ENCODE measurements at places on chromosomes 6 and 20.

DNA sequence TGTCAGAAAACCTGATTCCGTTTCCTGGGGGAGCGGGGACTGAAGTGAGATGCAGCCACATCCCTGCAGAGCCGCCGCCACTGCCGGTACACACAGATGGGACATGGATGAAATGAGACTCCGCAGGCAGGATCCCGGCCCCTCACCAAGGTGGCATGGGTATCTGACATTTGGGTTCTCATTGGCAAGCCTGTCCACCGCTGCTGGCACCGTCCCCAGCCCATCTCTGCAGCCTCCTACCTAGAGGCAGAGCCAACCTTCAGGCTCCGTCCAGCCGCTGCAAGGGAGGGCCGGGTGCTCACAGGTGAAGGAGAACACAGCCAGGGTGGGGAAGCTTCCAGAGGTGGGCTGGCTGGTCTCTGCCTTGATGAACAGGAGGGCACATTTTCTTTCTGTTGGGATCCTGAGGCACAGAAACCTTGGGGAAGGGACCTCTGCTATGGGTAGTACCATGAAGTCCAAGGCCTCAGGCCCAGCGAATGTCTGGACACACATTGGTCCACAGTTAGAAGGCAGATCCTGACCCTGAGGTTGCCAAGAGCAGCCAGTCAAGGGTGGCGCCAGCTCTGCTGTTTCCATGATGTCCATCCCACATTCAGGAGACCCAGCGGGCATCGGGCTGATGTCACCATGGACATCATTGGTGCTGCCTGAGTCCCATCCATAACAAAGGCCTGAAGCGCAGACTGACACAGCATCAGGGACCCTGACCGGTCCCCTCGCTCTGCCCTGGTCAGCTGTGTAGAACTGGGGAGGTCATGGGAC is 177.4 kb downstream of the TAF4 start:
- no peak for DNase-seq

DNA sequence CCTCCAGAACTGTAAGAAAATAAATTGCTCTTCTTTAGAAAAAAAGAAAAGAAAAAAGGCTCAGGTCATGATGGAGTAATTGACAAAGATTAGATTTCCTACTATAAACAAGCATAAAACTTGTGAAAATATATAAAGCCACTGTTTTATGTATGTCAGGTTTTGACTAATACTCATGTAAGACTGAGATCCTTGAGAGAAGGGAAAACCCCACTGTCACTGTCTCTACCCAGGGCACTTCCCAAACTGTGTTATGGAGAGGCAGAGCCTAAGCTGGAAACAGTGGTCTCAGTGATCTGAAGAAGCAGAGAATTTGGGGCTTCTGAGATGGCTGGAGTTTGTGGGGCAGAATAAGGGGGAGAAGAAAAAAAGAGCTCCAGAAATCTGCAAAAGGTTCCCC is 7.6 kb downstream of the ACAT2 start:
- DNase-seq: no peak

DNA sequence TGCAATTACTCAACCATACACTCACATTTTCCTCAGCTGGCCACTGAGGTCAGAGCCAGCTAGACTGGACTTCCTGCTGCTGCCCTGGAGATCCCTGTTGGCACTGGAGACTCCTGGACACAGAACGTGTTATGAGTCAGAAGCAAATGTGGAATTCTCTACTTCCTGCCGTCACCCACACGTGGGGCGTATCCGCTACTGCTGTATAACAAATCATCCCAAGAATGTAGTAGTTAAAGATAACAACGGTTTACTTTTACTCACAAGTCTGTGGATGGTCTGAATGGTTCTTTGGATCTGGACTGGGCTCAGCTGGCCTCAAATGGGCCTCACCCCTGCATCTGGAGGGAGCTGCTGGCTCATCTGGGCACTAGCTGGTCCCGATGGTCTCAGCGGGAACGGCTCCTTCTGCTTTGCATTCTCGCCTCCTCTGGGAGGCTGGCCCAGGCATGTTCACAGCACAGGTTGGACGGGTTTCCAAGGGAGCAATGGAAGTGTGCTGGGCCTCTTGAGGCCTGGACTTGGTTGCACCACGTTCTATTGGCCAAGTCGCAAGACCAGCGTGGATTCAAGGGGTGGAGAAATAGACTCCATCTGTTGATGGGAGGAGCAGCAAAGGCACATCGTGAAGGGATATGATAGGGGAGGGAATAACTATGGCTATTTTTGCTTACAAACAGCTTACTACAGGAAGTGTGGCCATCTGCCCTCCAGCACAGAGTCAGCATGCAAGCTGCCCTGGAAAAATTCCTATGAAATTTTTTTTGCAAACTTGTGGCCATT is 118.5 kb downstream of the SNX5 start:
- no peak for DNase-seq

DNA sequence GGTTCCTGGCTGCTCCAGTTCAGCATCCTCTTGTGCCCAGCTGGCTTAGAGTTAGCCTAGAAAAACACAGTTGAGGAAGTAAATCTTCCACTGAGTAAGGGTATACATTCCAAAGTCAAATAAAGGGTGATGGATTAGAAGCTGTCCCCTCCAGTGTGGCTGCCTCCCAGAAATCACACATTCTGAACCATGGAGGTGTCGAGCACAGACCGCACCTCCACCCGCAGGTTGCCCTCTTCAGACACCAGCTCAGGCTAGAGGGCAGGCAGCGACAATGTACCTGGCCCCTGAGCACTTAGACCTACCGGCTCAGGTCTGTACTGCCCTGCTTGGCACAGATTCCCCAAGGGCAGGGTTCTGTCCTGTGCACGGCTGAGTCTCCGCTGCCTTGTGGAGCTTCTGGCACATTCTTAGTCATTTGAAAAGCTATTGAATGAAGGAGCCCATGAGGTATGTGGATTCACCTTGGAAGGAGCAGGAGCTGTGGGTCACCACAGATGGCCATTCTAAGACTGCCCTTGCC is 118.1 kb downstream of the FAM120B start:
- no peak for DNase-seq

DNA sequence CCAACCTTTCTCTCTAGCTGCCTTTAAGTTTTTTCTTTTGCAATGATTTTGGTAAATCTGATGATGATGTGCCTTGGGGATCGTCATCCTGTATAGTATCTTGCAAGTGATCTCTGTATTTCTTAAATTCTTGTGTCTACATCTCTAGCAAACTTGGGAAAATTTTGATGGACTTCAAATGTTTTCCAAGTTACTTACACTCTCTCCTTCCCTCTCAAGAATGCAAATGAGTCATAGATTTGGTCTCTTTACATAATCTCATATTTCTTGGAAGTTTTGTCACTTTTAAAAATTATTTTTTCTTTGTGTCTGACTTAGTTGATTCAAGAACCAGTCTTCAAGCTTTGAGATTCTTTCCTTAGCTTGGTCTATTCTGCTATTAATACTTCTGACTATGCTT is 176.4 kb downstream of the TBC1D32 start:
- no peak for DNase-seq

DNA sequence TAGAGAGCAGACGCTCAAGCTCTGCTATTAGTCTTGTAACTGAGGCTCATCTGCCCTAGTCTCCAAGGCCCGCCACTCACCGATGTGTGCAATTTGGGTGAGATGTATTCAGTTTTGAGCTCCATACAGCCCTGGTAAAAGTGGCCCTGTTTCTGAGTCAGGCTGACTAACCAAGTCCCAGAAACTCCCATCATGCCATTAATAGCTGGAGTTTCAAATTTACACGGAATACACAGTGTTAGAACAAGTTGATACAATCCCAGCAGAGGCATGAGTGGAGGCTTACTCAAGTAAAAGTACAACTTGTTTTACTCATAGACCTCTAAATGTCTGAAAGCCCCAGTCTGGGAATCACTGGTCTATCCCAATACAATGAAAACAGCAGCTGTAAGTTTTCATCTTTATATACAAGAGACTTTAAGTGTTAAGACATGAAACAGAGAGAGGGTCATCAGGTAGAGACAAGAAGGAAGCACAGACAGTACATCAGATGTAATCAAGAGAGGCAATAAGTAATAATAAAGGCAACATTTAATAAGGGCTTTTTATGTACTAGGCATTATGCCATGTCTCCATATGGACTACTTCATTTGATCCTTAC is 42.4 kb downstream of the RTN4IP1 start:
- DNase-seq: no peak

- DNase-seq: peak; percentile 7
Observed at GRCh38 chr6:89794324-89794723, 25.3 kb downstream of the MDN1 start.

DNA sequence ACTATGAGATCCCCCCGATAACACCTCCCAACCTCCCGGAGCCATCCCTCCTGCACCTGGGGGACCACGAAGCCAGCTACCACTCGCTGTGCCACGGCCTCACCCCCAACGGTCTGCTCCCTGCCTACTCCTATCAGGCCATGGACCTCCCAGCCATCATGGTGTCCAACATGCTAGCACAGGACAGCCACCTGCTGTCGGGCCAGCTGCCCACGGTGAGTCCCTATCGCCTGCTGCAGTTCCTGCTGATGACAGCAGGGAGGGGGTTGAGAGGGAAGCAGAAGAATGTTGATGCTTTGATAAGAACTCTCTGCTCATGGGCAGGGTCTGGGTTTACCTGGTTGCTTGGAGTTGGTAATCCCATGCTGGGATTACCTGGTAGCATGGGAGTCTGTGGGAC is 91.9 kb downstream of the TOX2 start:
- DNase-seq: no peak

DNA sequence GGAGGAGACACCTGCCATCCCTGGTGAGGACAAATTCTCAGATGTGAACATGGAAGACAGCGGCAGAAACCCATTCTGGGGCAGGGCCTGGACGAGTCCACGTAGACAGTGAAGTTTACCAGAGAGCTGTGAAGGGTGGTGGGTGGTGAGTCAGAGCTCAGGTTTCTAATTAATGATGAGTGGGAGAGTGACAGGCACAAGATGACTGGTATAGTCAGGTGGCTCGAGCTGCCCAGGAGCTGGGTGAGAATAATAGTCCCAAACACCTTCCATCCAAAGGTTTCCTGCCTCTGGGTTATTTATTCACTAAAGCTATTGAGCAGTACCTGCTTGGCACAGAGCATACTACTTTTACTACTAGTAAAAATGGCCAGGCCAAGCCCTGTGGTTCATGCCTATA is 6.0 kb downstream of the TLDC2 start:
- no peak for DNase-seq

DNA sequence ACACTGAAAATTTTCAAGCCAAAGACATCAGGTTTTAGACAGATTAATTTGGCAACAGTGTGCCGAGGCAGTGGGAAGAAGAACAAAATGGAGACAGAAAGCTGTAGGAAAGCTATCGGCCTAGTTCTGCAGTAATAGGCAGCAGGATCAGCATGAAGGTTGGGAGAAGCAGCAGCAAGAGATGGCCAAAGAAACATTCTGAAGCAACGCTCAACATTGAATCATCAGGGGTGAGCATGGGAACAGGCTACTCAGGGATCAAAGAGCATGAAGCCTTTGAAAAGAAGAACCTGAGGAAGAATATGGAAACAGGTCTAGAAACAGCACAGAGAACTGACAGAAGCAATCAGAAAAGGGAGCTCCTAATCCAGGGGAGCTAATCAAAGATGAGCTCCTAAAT is 7.1 kb upstream of the DST start:
- DNase-seq: no peak

- DNase-seq: no peak
Observed at GRCh38 chr6:39929039-39929732, 5.1 kb downstream of the MOCS1 start.

GRCh38 chr20:61356196-61356595 is 104.1 kb downstream of the CDH4 start:
- DNase-seq: no peak

DNA sequence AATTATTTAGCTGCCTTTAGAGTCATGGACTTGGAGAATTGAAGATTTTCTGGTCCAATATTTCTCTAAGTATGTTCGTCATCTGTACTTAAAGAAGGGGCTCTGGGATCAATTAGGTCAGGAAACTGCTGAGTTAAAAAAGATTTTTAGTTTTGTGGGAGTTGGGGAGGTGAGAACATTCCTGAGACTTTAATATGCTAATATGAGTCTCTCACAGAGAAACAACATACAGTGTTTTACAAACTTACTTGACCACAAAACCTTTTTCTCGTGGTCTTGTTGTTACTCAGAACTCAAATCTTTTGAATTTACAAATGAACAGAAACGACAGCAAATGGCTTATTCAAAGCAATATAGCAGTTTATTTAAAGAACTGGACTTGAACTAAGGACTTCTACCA is 67.9 kb downstream of the LIN28B start:
- DNase-seq: no peak

GRCh38 chr6:135624402-135625295 is 127.1 kb upstream of the AHI1 start:
- DNase-seq: peak; percentile 68

DNA sequence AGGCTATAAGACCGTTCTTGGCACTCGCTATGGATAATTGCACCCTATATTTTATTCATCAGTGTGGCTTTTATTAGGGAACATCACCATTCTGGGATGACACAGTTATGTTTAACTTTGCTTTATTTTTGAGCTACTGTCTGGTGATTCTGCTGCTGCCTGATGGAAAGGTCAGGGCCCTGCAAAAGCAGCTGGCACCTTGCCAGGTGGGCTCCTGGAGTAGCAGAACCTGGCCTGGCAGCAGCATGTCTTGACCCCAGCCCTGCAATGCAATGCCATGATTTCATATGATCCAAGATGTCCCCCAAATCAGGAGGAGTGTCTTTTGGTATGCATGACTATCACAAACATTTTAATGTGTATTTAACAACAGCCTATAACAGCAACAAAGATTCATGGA is 228.4 kb upstream of the RSPO3 start:
- no peak for DNase-seq

DNA sequence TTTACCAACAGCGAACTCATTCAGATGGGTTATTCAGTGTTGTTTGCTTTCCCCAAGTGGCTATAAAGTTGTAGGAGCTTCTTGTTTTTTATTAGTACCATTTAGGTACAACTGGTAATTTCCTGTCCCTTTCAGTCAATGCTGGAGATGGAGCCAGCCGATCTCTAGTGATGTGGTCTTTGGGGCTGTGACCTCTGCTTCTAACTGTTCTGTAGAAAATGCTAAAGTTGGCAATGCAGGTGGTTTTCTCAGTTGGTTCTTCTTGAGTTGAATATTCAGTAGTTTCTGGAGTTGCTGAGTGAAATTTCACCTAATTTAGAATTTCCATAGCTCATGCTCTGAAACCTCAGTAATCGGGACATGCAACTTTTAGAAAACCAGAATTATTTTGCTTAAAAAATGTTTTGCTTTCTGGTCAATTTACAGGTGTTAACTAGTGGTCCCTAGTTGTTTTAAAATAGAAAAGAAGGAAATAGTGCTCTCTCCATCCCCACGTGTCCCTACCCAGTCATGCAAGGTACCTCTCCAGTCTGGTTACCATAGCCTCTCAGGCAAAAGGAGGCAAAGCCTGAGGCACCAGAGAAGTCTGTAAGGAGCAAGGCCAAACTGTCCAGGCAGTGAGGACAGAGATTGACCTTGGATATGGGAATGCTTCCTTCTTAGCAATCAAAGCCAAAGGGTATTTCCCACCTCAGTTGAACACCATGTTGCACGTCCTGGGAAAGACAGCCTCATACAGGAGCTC is 27.3 kb upstream of the GABRR1 start:
- DNase-seq: no peak

- DNase-seq: no peak
Observed at GRCh38 chr20:50434653-50435396, 75.4 kb upstream of the PTPN1 start.

Data from T-helper 2 cell treated with Interferon-gamma antibody and Interleukin-4, amounts not matched to agents 5 μg/mL and 100 μg/mL, for 36 hours (primary cell).